Endodermal cell (in vitro differentiated cells): ENCODE measurements at places on chromosomes 1 and 21. TPM values are rescaled to one million over a fixed set of nuclear protein-coding genes. Genes with fewer than 3 reads are reported as not detected.

DNA sequence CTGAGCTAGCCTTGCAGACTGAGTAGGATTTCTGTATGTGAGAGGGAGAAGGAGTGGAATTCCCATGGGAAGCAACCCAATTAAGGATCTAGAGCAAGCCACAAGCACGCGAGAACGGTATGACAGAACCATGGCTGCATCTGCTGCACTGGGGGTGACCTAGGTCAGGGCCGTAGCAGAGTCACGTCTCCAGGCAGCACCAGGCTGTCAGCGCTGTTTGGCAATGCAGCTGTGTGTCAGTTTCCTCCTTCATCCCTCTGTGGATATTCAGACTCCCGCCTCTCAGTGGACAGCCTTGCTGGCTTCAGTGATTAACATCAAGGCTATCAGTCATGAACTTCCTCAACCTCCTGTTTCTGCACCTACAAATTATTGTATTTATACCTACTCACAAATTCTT, 118.1 kb upstream of the PPP2R5A start:
- H3K36me3 ChIP-seq: no peaks in the 10 kb centered on the region
- H3K27ac ChIP-seq: no peak overlapping the region
- H3K27me3 ChIP-seq: no peaks in the 10 kb centered on the region
- no peaks in the 10 kb centered on the region for H3K4me1 ChIP-seq
- no peak overlapping the region for H3K4me3 ChIP-seq

DNA sequence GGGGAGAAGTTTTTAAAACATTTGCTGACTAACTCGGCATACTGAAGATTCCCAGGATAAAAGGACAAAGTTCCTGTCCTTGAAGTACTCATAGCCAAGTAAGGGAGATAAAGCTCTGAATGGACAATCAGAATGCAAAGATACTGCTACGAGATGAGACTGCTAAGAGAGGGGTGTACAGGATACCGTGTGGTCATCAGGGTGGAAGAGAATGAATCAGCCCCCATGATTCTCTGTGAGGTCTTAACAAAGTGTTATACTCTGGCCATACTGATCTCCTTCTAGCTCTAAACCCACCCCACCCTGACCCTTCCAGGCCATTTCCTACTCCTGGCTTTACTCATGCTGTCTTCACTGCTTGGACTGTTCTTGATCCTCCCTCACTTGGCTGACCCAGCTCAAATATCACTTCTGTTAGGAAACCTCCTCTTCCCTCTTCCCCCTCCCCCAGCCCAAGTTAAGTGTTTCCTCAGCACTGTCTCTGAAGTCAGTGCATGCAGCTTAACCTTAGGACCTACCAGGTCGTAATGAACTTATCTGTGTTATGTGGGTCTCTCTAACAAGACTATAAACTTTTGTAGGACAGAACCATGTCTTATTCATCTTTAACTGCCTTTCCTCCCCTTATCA, 15.8 kb upstream of the MAGOH start:
- H3K4me1 ChIP-seq: no peaks in the 10 kb centered on the region
- H3K4me3 ChIP-seq: no peak overlapping the region
- H3K36me3 ChIP-seq: peaks cover 70% of the 10 kb centered on the region
- no peak overlapping the region for H3K27ac ChIP-seq

DNA sequence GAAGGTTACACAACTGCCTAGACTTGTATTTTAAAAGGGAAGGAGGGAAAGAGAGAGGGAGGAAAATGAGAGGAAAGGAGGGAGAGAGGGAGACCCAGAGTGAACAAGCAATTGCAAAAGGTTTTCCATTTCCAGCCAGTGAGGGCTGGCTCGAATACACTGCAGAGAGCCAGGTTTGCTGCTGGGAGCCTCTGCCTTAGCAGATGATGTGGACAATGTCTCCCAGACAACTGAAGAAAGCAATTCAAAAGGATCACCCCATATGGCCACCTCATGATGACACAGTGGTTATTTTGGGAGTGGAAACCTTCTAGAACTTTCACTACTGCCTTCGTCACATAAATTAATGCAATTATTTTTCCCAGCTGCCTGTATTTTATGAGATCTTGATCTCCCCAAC, 86.4 kb downstream of the BCAR3 start:
- no peak overlapping the region for H3K27ac ChIP-seq
- H3K4me1 ChIP-seq: peaks cover 3% of the 10 kb centered on the region
- H3K27me3 ChIP-seq: no peaks in the 10 kb centered on the region

DNA sequence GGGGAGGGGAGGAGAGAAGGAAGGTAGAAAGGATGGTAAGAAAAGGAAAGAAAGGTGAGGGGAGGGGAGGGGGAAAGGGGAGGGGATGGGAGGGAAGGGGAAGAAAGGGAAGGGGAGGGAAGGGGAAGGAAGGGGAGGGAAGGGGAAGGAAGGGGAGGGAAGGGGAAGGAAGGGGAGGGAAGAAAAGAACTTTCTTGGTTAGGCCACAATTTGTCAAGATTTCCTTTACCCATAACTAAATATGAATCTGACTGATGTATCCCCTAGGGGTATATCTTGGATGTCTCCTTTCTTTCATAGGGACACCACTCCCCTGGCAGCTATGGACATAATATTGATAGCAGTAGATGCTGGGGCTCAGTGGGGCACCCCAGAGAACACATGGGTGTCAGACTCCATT, 54.4 kb upstream of the PRELP start:
- H3K27me3 ChIP-seq: peaks cover 4% of the 10 kb centered on the region
- H3K4me3 ChIP-seq: no peak overlapping the region
- DNase-seq: peak; percentile 3
- H3K36me3 ChIP-seq: no peaks in the 10 kb centered on the region
- H3K4me1 ChIP-seq: no peaks in the 10 kb centered on the region

GRCh38 chr1:80582980-80583379, 1217.8 kb upstream of the ADGRL2 start:
- DNase-seq: no peak
- H3K4me1 ChIP-seq: no peaks in the 10 kb centered on the region
- H3K27ac ChIP-seq: no peak overlapping the region
- no peaks in the 10 kb centered on the region for H3K27me3 ChIP-seq
- H3K4me3 ChIP-seq: no peak overlapping the region

DNA sequence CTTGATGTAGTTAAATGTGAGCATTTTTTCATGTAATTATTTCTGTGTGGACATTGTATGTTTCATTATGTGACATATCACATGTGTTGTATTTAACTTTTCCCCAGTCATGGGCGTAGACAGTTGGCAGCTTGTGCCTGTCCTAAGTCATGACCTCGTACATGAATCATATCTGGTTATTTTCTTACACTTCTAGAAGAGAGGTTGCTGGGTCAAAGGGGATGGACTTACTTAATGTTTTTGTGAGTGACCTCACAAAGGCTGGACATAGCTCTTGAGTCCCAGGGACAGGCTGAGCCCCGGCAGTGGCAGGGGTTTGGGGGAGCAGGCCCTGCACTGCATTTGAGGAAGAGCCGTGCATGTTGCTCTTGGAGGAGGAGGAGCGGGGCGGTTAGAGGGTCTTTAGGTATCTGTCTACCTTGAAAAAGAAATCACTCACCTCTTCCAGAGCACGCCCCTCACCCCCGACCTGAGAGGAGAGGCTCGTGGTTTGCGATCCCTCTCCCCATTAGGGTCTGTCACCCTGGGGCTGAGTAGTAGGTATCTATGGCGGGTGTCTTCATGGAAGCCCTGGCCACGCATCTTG, 16.4 kb downstream of the IFNGR2 start:
- H3K4me1 ChIP-seq: no peaks in the 10 kb centered on the region
- no peak for DNase-seq
- no peaks in the 10 kb centered on the region for H3K27me3 ChIP-seq
- H3K27ac ChIP-seq: no peak overlapping the region

GRCh38 chr1:212966616-212967015, 16.3 kb downstream of the VASH2 start:
- no peak overlapping the region for H3K4me3 ChIP-seq
- H3K36me3 ChIP-seq: peaks cover 11% of the 10 kb centered on the region
- no peaks in the 10 kb centered on the region for H3K27me3 ChIP-seq
- no peak for DNase-seq
- no peak overlapping the region for H3K27ac ChIP-seq

GRCh38 chr1:18994381-18994780, 37.9 kb upstream of the IFFO2 start:
- no peak overlapping the region for H3K4me3 ChIP-seq
- H3K27me3 ChIP-seq: no peaks in the 10 kb centered on the region
- H3K27ac ChIP-seq: no peak overlapping the region
- no peak for DNase-seq

DNA sequence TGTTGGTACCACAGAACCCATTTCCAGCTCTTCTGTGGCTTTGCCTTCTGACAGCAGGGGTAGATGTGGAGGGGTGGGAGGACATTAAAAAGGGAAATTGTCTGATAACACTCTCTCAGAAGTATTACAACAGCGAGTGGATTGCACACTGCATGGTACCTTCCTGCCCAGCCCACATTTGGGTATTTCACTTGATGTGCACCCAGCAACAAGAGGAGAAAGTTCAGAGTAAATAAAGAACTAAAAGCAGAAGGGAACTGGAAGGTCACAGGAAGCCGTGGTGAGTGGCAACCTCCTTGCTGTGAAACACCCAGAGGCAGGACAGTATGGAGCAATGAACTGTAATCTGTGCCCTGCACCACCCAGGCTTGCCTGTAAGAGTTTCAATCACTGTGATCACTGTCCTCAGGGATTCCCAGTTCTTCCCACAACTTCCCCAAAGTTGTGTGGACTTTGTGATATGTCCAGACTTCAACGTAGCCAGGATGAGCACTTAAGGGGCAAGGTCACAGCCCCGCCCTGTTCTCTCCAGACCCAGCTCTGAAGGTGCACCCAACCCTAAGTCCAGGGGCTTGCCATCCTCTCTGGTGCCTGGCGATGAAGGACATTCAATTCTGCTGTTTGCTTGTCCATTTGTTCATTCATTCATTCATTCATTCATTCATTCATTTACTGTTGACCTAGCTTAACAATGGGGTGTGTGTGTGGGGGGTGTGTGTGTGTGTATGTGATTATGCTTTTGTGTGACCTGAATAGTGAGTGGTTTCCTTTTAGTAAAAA, 18.7 kb upstream of the F5 start:
- peaks cover 1% of the 10 kb centered on the region for H3K27me3 ChIP-seq
- no peaks in the 10 kb centered on the region for H3K4me1 ChIP-seq
- H3K36me3 ChIP-seq: no peaks in the 10 kb centered on the region
- H3K4me3 ChIP-seq: no peak overlapping the region
- H3K27ac ChIP-seq: no peak overlapping the region

GRCh38 chr21:44420416-44421205, 34.7 kb upstream of the LRRC3 start:
- no peak overlapping the region for H3K27ac ChIP-seq
- DNase-seq: peak; percentile 13
- H3K27me3 ChIP-seq: no peaks in the 10 kb centered on the region
- no peak overlapping the region for H3K4me3 ChIP-seq
- H3K36me3 ChIP-seq: no peaks in the 10 kb centered on the region

DNA sequence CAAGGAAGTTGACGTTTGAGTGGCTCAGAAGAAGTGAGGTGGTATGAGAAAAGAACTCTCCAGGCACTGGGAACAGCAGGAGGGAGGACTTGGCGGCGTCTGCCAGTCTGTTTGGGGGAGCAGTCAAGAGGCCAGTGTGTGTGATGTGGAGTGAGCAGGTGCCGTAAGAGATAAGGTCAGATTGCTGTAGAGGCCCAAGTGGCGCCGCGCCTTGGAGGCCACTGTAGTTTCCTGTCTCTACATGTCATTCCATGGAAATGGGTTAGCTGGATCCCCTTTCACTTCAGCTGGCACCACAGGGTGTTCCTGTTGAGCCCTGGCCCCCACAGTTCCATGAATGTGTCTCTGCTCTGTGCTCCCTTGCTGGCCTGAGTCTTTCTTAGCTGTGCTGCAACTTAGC, 35.5 kb upstream of the PTPRF start:
- H3K4me3 ChIP-seq: no peak overlapping the region
- no peak overlapping the region for H3K27ac ChIP-seq
- DNase-seq: peak; percentile 58
- no peaks in the 10 kb centered on the region for H3K4me1 ChIP-seq
- no peaks in the 10 kb centered on the region for H3K36me3 ChIP-seq

DNA sequence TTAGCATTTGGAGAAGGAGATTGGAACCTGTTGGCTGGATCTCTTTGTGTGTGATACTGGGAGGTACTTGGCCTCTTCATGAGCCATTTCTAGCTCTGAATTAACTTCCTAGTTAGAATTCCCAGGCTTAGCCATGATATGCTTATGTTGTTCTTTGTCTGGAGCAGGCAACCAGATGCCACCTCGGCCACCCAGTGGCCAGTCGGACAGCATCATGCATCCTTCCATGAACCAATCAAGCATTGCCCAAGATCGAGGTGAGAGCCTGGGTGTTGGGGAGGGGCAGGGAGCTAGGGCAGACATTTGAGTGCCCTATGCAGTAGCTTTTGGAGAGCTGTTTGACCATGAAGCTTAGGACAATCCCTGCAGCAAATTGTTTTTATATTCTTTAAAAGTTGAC, 26.5 kb upstream of the PIGV start:
- peaks cover 83% of the 10 kb centered on the region for H3K36me3 ChIP-seq
- no peak for DNase-seq
- H3K4me3 ChIP-seq: no peak overlapping the region
- no peaks in the 10 kb centered on the region for H3K4me1 ChIP-seq
- H3K27me3 ChIP-seq: no peaks in the 10 kb centered on the region
- H3K27ac ChIP-seq: peak overlapping the region; percentile 47

DNA sequence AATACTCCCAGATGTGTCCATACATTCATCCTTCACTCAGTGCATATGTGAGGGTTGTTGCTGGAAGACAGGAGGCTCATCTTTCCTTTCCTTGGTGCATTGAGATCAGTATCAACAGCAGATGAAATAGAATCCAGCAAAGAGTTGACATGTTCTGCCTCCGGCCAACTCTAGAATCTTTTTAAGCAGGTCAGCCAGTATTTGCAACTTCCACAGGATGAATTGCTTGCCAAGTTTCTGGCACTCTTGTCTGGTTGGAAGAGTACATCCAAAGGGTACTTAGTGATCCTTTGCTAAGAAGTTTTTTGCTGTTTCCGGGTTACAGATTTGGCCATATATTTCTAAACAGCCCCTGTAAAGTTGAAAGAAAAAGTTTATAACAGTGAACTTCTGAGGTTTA, 21.1 kb downstream of the SYNC start:
- no peak overlapping the region for H3K27ac ChIP-seq
- H3K4me3 ChIP-seq: no peak overlapping the region
- H3K4me1 ChIP-seq: no peaks in the 10 kb centered on the region
- H3K27me3 ChIP-seq: no peaks in the 10 kb centered on the region

- peaks cover 64% of the 10 kb centered on the region for H3K36me3 ChIP-seq
- no peak overlapping the region for H3K27ac ChIP-seq
- no peak overlapping the region for H3K4me3 ChIP-seq
- DNase-seq: no peak
These were observed 49.8 kb downstream of the SLC45A1 start for GRCh38 chr1:8367571-8368194.

- no peak overlapping the region for H3K4me3 ChIP-seq
- no peaks in the 10 kb centered on the region for H3K36me3 ChIP-seq
- H3K27ac ChIP-seq: no peak overlapping the region
- H3K27me3 ChIP-seq: no peaks in the 10 kb centered on the region
- no peak for DNase-seq
These were observed 9.8 kb downstream of the INKA2 start for GRCh38 chr1:111729271-111729921.

Gene TMEM125
- 13.9 to 19.7 TPM (median 16.6 TPM) in 3 replicates for total RNA-seq

Gene FCRL2
- total RNA-seq: not detected in 3 replicates

Gene CFHR5
- not detected in 2 replicates for total RNA-seq

Gene SLC44A5
- 10.0 to 12.7 TPM (median 10.9 TPM) in 3 replicates for total RNA-seq

Gene KIAA0040
- 5.0 to 17.0 TPM (median 12.9 TPM) in 3 replicates for total RNA-seq

Gene NTNG1
- total RNA-seq: 2.6 and 3.5 TPM in 2 replicates
